ENCODE measurements at places on chromosomes 16 and 17.

GRCh38 chr17:28433721-28434120 lies 27.7 kb upstream of the SLC46A1 start:
- H3K27ac ChIP-seq: no peak overlapping the region
- no peaks in the 10 kb centered on the region for H3K27me3 ChIP-seq

DNA sequence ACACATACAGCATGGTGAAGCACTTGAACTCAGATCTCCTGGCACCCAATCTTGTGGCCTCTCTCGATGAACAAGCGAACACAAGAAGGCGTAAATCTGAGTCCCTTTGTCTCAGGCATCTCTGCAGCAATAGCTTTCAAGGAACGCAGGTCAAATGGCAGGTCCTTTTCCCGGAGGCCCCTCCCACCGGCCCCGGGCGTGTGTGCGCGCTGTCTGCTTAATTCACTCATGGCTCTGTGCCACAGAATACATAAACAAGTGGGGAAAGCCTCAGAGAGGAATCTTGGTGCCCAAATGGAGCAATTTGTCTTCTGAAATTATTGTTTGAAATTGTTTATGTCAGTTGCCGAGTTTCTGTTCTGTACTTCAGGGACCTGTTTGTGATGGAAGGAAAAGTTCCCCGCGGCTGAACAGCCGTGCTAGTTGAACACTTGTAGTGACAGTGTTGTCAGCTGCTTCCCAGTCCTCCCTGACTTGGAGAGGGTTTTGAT lies 14.8 kb downstream of the MYOCD start:
- H3K4me1 ChIP-seq: no peaks in the 10 kb centered on the region
- no peak overlapping the region for H3K4me3 ChIP-seq
- H3K27me3 ChIP-seq: no peaks in the 10 kb centered on the region
- no peaks in the 10 kb centered on the region for H3K36me3 ChIP-seq

GRCh38 chr17:42779936-42780850 lies at the start of gene WNK4:
WNK4 (plus strand) TSS chr17:42780610; CDS start chr17:42780699, 89 bp downstream.
- no peak within 1 kb of the TSS for H3K27ac ChIP-seq
- peaks cover 36% of the 10 kb centered on the region for H3K36me3 ChIP-seq
- peaks cover 10% of the 10 kb centered on the region for H3K27me3 ChIP-seq
- peak; percentile 79 for DNase-seq
- H3K4me1 ChIP-seq: no peaks in the 10 kb centered on the region

DNA sequence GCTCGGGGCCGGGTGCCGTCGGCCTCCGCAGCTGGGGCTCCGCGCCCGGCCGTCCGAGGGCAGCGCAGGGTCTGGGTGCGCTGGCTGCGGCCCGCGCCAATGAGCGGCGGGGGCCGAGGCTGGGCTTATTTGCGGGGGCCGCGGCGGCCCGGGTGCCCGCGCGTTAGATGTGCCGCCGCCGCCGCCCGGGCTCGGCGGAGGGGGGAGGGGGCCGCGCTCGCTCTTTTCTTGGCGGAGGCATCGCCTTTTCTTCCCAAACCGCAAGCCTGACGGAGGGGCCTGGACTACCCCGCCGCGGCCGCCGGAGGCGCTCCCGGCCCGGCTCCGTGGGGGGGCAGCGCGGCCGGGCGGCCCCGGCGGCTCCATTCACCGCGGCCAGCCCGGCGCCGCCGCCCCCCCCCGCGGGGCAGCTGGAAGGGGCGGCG lies at the start of gene NOTUM:
TSS of gene NOTUM (minus strand) at position 101 of the 425 bp plus-strand sequence. CDS start 278 bp downstream, outside the sequence.
- DNase-seq: no peak
- H3K4me3 ChIP-seq: peak within 1 kb of the TSS; percentile 72
- H3K4me1 ChIP-seq: no peaks in the 10 kb centered on the region
- H3K36me3 ChIP-seq: no peaks in the 10 kb centered on the region
- no peak within 1 kb of the TSS for H3K27ac ChIP-seq
- peaks cover 43% of the 10 kb centered on the region for H3K27me3 ChIP-seq

GRCh38 chr16:5972747-5973146 lies 875.2 kb upstream of the EEF2KMT start:
- H3K36me3 ChIP-seq: no peaks in the 10 kb centered on the region
- H3K4me1 ChIP-seq: no peaks in the 10 kb centered on the region
- DNase-seq: no peak

GRCh38 chr16:65937455-65937854 lies 429.0 kb upstream of the CDH5 start:
- H3K27me3 ChIP-seq: no peaks in the 10 kb centered on the region
- no peaks in the 10 kb centered on the region for H3K4me1 ChIP-seq
- H3K4me3 ChIP-seq: no peak overlapping the region
- H3K36me3 ChIP-seq: no peaks in the 10 kb centered on the region

DNA sequence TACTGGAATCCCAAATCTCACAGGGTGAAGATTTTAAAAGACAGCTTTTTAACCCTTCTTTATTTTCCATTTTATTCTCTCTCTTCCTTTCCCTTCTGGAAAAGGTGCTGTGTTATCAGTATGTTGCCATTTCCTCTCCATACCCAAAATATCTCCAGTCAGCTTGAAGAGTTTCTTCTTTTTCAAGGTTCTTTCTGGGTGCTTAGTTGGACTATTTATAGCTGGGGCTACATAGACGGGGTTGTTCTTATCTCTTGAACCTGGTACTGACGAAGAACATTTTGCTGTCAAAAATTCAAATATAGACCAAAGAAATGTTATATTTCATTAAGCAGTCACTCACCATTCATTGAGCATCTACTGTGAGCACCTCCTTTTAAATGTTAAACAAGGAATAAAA lies 48.6 kb downstream of the IST1 start:
- no peaks in the 10 kb centered on the region for H3K4me1 ChIP-seq
- H3K36me3 ChIP-seq: no peaks in the 10 kb centered on the region
- no peak overlapping the region for H3K4me3 ChIP-seq
- no peak for DNase-seq

- H3K27me3 ChIP-seq: no peaks in the 10 kb centered on the region
- DNase-seq: no peak
- H3K27ac ChIP-seq: no peak overlapping the region
- H3K4me1 ChIP-seq: no peaks in the 10 kb centered on the region
- H3K4me3 ChIP-seq: no peak overlapping the region
- no peaks in the 10 kb centered on the region for H3K36me3 ChIP-seq
Measured at GRCh38 chr17:73938706-73939105, 264.8 kb upstream of the RPL38 start.

GRCh38 chr16:70784692-70785555 lies 16.0 kb downstream of the VAC14 start:
- H3K36me3 ChIP-seq: peaks cover 43% of the 10 kb centered on the region
- H3K27me3 ChIP-seq: no peaks in the 10 kb centered on the region
- H3K27ac ChIP-seq: no peak overlapping the region
- DNase-seq: no peak
- no peak overlapping the region for H3K4me3 ChIP-seq
- H3K4me1 ChIP-seq: no peaks in the 10 kb centered on the region

DNA sequence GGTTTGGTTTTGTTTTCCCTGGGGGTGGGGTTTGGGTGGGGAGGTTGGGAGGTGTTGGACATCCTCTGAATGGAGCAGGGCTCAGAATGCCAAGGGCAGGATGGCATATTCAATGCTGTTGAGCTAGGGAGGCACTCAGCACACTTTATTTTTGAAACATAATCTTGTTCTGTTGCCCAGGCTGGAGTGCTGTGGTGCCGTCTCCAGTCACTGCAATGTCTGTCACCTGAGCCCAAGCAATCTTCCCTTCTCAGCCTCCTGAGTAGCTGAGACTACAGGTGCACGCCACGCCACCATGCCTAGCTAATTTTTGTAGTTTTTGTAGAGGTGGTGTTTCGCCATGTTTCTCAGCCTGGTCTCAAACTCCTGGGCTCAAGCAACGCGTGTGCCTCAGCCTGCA lies 186.1 kb downstream of the RPTOR start:
- H3K4me3 ChIP-seq: no peak overlapping the region
- H3K27me3 ChIP-seq: no peaks in the 10 kb centered on the region
- no peaks in the 10 kb centered on the region for H3K4me1 ChIP-seq
- DNase-seq: no peak
- no peak overlapping the region for H3K27ac ChIP-seq

DNA sequence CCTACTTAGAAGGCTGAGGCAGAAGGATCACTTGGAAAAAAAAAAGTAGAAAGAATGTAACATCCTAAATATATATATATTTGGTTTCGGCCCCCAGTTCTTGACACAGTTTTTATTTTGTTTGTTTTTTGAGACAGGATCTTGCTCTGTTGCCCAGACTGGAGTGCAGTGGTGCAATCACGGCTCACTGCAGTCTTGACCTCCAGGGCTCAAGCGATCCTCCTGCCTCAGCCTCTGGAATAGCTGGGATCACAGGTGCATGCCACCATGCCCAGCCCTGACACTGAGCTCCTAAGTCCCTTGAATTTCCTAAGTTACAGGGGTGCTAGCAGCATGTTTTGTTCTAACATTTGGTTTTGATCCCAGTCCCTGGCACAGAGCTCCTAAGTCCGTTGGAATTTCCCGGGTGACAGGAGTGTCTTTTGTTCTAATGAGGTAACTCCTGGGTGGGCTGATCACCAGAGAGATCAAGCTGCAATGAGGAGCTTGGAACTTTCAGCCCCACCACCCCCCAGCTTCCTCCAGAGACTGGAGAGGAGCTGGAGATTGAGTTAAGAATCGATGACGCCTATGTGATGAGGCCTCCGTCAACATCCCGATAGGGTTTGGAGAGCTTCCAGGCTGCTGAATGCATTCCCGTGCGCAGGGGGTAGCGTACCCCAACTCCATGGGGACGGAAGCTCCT lies 20.0 kb downstream of the MXRA7 start:
- H3K36me3 ChIP-seq: no peaks in the 10 kb centered on the region
- H3K4me1 ChIP-seq: peaks cover 3% of the 10 kb centered on the region
- DNase-seq: no peak
- no peaks in the 10 kb centered on the region for H3K27me3 ChIP-seq
- no peak overlapping the region for H3K4me3 ChIP-seq

DNA sequence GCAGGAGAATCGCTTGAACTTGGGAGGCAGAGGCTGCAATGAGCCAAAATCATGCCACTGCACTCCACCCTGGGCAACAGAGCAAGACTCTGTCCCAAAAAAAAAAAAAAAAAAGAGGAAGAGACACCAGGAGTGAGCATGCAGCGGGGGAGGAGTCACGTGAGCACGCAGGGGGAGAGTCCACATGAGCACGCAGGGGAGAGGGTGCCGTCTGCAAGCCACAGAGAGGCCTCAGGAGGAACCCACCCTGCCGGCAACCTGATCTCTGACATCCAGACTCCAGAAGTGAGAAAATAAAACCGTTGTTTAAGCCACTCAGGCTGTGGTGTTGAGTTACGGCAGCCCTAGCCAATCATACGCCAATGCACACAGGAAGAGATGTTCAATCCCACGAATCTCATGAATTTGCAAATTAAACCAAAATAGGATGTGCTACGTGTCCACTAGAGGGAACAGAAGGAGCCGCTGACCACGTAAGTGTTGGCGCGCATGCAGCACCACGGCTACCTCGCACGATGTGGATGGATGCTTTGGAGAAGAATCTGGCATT lies 42.2 kb downstream of the CCDC57 start:
- no peak overlapping the region for H3K27ac ChIP-seq
- DNase-seq: no peak
- peaks cover 41% of the 10 kb centered on the region for H3K27me3 ChIP-seq
- H3K4me3 ChIP-seq: no peak overlapping the region
- H3K36me3 ChIP-seq: peaks cover 48% of the 10 kb centered on the region

Data from H9 (cell line).